Lower lobe of right lung (tissue), 2 donors: ENCODE measurements at places on chromosomes 1 and 21. TPM values are rescaled to one million over a fixed set of nuclear protein-coding genes. Genes with fewer than 3 reads are reported as not detected.

The FTCD gene
- 1.5 TPM for total RNA-seq

The RPE65 gene
- total RNA-seq, result not detected

DNA sequence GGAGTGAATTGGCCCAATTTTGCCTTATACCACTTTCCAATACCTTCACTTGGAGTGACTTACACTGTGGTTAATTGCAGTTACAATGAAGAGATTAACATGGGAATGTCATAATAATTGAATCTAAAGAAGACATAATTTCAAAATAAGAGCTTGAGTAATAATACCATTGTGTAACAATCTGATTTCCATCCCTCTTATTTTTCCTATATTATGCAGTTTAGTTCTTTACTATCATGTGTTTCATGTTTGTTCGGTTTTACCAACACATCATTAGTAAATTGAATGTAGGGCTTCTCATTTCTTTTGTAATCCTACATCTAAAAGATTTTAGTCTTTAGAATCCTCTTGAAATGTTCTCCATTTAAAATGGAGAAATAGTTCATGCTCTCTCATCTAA, 19.2 kb upstream of the XPR1 start:
- no peak overlapping the region for H3K4me3 ChIP-seq
- H3K4me1 ChIP-seq, result peaks cover 40% of the 10 kb centered on the region
- no peak for DNase-seq
- no peaks in the 10 kb centered on the region for H3K36me3 ChIP-seq
- H3K27ac ChIP-seq, result no peak overlapping the region
- no peaks in the 10 kb centered on the region for H3K27me3 ChIP-seq

GRCh38 chr1:28503117-28503516, 2.7 kb upstream of the RCC1 start:
- H3K4me3 ChIP-seq, result no peak overlapping the region
- no peak overlapping the region for H3K27ac ChIP-seq
- H3K27me3 ChIP-seq, result no peaks in the 10 kb centered on the region
- H3K36me3 ChIP-seq, result peaks cover 13% of the 10 kb centered on the region

The NID1 gene
- 46.6 TPM for total RNA-seq
